ENCODE measurements at places on chromosomes 12 and 14. TPM values are rescaled to one million over a fixed set of nuclear protein-coding genes. Genes with fewer than 3 reads are reported as not detected.

The RIPK3 gene
- 9.9 TPM for total RNA-seq

The IL23A gene
- 23.5 TPM for total RNA-seq

The APOF gene
- total RNA-seq: not detected

The GUCY2C gene
- total RNA-seq: not detected

The KRT2 gene
- 0.94 TPM for total RNA-seq

The OAS1 gene
- total RNA-seq: 7.7 TPM

The WBP11 gene
- total RNA-seq: 77.8 TPM

The HOXC4 gene
- total RNA-seq: 0.42 TPM

The PPP1R1A gene
- total RNA-seq: not detected

The IFT81 gene
- total RNA-seq: 2.2 TPM

The RNASE7 gene
- total RNA-seq: not detected

The CACNA2D4 gene
- 17.2 TPM for total RNA-seq

The SMIM41 gene
- 0.42 TPM for total RNA-seq

The KRT79 gene
- not detected for total RNA-seq

The BCL2L2 gene
- total RNA-seq: 3.4 TPM

The KITLG gene
- total RNA-seq: 0.21 TPM

The FOXN4 gene
- total RNA-seq: not detected

The TSPAN8 gene
- not detected for total RNA-seq

The SDR9C7 gene
- total RNA-seq: not detected
